ENCODE measurements at places on chromosomes 13 and 19.

GRCh38 chr19:15498910-15499309, 9.4 kb upstream of the CYP4F22 start:
- no peak for DNase-seq

- DNase-seq, result no peak
These were observed 72.8 kb upstream of the LRCH1 start for GRCh38 chr13:46480131-46480530.

DNA sequence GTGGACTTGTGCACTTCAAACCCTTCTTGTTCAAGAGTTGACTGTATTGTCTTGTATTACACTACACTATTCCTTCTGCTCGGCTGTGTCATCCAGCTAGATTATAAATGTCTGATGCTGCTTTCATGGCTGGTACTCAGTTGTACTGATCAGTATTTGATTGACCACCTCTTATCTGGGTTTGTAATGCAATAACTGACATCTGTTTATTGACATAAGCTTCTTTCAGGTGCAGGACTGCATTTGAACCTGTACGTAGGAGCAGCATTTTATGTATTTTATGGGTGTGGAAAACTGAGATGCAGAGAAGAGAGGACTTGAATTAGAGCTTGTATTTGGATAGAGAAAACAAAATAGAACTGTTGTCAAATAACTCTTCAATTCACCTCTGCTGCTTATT, 309.2 kb downstream of the FGF9 start:
- DNase-seq, result no peak

DNA sequence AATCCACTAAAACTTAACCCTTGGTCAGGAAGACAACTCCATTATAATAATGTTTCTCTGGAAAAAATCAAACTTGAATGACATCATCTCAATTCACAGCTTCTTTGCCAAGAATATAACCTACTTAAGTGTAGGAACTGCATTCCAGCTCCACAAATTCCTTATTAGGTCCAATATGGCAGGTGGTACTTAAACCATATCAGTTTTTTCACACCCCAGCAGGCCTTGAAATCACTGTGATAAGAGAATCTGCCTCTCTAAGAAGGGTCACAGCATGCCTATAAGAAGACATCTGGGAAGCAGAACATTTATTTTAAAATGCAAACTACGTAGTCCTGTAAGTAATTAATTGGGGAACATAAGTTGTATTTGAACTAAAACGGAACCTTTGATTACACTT, 687.8 kb downstream of the DIAPH3 start:
- no peak for DNase-seq

Measured in kidney (tissue), 22 donors.